Immature natural killer cell (primary cell): ENCODE measurements at places on chromosomes 12 and 14. TPM values are rescaled to one million over a fixed set of nuclear protein-coding genes. Genes with fewer than 3 reads are reported as not detected.
A peak's percentile ranks its signal among the peaks of the same experiment; 100 is the strongest.

- no peak for DNase-seq
These were observed at the start of gene LRIG3 for GRCh38 chr12:58920102-58920960. LRIG3 (minus strand) TSS chr12:58920504; CDS start chr12:58920235, 269 bp downstream.

GRCh38 chr12:96193725-96194575 is at the start of gene ELK3:
ELK3 (plus strand) TSS chr12:96194375.
- DNase-seq: peak; percentile 61

DNA sequence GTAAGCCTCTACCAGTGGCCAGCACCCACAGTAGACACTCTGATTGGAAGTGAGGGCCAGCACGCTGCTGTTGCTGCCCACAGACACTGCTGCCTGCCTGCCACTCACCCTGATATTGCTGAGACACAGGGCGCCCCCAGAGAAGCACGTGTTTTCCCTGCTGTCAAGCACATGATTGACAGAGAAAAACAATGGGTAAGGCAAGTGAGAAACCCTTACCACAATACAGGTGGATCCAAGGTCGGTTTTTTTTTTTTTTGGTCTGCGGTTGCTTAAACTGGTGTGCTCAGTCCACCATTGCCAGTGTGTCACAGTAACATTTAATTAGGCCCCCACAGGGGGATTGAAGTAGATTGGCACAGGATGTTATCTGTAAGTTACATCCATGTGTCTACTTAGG is 65.9 kb downstream of the WDR20 start:
- DNase-seq: peak; percentile 10

DNA sequence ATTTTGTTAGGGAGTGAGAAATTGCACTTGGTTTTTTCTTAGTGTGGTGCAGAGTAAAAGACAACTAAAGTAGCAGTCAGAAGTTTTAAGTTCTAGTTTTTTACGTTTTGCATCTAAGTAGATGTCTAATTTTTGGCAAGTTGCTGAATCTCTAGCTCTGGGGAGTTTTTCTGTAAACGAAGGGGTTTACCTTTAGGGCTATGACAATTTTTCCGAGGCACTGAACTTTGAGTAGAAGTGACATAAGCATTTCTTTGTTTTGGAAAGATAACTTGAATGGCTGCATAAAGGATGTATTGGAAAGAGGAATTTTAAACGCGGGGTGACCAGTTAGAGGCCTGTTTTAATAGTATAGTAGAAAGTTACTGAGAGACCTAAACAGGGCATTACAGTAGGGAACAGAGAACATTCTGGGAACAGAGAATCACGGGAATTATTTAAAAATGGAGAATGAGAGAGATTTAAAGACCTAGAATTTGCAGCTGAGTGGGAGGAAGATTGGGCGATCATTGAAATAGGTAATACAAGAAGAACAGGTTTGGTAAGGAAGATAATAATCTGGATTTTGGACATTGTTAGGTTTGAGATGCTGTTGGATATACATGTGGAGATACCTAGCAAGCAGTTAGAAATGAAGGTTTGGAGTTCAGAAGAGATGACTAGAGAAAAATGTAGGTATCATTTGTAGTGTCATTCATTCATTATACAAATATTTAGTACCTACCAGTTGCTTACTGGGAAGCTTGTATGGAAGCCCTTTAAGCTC is 1.2 kb downstream of the ZNF410 start:
- DNase-seq: no peak

The USP44 gene
- 1.9 TPM for polyA plus RNA-seq

The GYS2 gene
- not detected for polyA plus RNA-seq

The DCN gene
- not detected for polyA plus RNA-seq

The METTL17 gene
- polyA plus RNA-seq: 39.6 TPM

The HOXC13 gene
- not detected for polyA plus RNA-seq
